ENCODE measurements at places on chromosomes 7 and 10.

- DNase-seq = no peak
These were observed at the start of gene EBF3 for GRCh38 chr10:129963641-129964501. Gene EBF3 (minus strand): TSS chr10:129964274. CDS start chr10:129963768, 506 bp downstream.

GRCh38 chr7:80708123-80708522, 69.7 kb downstream of the CD36 start:
- DNase-seq = no peak

GRCh38 chr7:111982133-111982532, 224.1 kb downstream of the DOCK4 start:
- DNase-seq = no peak

GRCh38 chr10:85995791-85996190, 370.8 kb downstream of the GRID1 start:
- no peak for DNase-seq

- DNase-seq = no peak
These were observed 144.9 kb downstream of the PAXIP1 start for GRCh38 chr7:154857728-154858681.

- DNase-seq = no peak
These were observed 27.8 kb downstream of the CDHR3 start for GRCh38 chr7:105990727-105991453.

GRCh38 chr10:108462005-108462404, 1297.5 kb upstream of the SORCS1 start:
- DNase-seq = no peak

GRCh38 chr10:71636588-71636987, 83.0 kb downstream of the C10orf105 start:
- DNase-seq = no peak

DNA sequence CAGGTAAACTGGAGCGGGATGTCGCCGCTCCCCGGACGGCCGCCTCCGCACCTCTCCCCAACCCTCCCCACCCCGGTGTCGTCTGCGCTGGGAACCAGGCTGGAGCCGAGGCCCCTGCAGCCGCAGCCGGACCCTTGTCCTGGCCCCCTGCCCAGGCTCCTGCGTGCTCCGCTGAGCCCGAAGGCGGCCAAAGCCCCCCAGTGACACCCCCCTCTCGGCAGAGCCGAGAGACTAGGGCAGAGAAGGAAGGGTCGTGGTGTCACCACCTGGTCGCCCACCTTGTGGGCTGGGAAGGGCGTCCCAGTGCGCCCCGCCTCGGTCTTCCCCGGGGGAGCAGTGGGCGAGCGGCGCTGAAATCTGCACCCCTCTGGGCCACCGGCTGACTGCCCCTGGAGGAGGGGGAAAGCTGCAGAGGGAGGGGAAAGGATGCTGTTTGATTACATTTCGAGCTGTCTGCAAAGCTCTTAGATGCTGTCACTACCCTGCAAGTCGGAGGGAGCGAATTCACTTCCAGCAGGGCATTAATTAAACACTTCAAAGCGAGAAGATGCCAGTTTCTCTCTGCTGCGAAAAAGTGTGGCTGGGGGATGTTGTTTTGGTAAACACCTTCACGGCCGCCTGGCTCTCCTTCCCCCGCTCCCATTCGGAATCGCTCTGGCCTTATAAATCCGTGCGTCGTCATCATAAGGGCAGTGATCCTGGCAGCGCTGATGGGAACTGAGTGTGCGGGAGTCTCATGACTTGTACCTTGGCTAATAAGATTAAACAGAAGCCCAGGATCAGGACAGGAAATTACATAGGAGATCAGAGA, 622 bp downstream of the DYNC1I1 start:
- no peak for DNase-seq

GRCh38 chr10:34742456-34742855, 72.6 kb downstream of the PARD3 start:
- no peak for DNase-seq

DNA sequence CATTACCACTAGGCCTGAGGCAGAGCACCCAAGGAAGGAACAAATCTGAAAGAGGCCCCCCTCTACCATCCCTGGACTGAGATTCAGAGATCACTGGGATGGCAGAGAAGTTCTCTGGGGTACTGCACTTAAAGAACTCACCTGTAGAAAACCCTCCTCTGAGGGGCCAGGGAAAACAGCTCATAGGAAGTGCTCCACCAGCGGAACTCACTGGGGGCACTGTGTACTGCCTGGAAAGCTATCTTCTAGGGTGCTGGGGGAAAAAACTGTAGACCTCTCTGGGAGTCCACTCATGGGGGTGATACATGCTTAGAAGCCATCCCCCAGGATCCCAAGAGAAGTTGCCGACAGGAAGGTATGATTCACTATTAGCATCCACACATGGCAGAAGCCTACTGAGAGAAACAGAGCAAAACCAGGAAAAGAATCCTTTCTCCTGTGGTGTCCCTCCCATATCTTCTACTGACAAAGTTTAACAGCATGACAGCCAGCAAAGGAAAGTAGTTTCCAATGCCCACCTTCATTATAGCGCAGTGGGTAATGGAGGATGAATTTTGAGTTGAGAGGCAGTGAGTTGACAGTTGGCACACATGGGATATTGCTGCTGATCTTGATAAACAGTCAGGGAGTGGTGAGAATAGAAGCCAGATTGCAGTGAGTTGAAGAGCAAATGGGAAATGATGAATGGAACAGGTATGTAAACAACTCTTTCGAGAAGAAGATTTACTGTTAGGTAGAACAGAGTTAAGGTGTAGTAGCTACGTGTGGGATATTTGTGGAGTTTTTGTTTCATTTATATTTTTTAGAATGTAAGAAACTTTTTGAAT, 20.9 kb downstream of the ANKIB1 start:
- no peak for DNase-seq

GRCh38 chr7:69219381-69219780, 378.9 kb upstream of the AUTS2 start:
- no peak for DNase-seq

DNA sequence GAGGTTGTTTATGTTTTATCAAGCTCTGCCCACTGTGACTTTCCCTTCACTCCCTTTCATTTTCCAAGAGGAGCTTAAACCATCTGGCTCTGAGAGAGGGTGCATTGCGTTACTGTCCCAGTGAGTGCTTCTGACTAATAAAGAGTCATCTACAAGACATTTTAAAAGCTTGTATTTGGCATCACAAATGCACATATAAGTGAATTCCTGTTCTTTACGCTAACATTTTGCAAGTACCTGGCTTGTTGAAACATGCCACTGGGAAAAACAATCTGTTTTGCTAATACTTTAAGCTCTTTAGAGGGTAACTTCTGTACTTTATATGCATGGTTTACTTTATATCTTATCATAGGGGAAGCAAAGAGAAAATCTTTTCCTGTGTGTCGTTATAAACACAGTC, 534.6 kb upstream of the POM121L12 start:
- no peak for DNase-seq

- DNase-seq = no peak
These were observed 38.3 kb downstream of the EPHB4 start for GRCh38 chr7:100789055-100789454.

- peak; percentile 7 for DNase-seq
These were observed 238.0 kb upstream of the INHBA start for GRCh38 chr7:41940760-41941343.

GRCh38 chr7:151366880-151367222, 25.2 kb downstream of the NUB1 start:
- no peak for DNase-seq

- DNase-seq = no peak
These were observed 82.7 kb upstream of the WIPF3 start for GRCh38 chr7:29723599-29723998.

DNA sequence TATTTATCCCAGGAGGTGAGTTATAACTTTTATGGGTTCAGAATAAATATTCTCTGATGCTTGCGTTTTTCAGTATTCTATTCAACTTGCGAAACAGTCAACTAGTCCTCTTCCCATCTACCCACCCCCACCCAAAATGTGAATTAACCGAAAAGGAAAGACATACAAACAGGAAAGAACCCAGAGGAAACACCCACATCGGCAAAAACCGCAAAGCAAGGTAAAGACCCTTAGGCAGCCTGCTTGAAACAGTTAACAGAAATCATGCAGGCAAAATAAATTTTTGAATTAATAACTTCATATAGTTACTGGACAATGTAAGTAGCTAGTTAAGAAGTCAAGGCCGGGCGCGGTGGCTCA, 5.4 kb downstream of the ZC3HAV1 start:
- no peak for DNase-seq

DNA sequence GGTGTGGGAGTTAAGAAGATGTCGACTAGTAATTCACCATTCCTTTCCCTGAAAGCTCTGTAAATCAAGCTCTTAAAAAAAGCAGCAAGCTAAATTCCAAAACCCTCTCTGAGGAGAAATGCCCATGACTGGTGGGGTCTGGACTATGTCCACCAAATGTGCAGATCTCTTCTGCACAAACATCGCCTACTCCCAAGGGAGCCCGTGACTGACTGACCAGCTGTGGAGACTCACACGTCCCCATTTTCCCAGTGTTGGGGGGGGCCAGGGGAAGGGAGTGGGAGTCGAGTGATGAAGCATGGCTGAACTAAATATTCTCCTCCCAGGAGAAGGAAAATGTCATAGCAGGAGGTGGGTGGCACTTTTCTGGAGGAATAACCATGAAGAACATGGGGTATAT, 164.1 kb upstream of the HPS1 start:
- DNase-seq = no peak

GRCh38 chr10:79459243-79459642, 13.8 kb upstream of the ZCCHC24 start:
- no peak for DNase-seq

- no peak for DNase-seq
These were observed 10.1 kb downstream of the SLC25A16 start for GRCh38 chr10:68517188-68517587.

- no peak for DNase-seq
These were observed 59.2 kb upstream of the KCNIP2 start for GRCh38 chr10:101902820-101903145.

- no peak for DNase-seq
These were observed 225.3 kb upstream of the RHOBTB1 start for GRCh38 chr10:61169294-61169693.

DNA sequence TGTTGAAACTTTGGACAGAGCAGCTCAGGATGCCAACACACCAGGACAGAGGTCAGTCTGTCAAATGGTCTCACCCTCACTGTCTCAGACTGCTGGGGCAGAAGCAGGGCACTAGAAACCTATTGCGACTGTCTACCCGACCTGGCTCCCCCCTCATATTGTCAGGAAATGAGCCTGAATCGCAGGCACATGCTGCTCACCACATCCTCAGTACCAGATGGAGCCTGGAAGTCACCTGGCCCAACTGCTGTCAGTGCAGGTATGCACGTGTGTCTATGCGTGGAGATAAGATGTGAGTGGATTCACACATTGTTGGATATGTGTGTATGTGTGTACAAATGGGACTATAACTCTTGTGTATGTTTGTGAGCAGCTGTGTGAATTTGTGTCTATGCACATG, 3.2 kb upstream of the CDHR1 start:
- no peak for DNase-seq

DNA sequence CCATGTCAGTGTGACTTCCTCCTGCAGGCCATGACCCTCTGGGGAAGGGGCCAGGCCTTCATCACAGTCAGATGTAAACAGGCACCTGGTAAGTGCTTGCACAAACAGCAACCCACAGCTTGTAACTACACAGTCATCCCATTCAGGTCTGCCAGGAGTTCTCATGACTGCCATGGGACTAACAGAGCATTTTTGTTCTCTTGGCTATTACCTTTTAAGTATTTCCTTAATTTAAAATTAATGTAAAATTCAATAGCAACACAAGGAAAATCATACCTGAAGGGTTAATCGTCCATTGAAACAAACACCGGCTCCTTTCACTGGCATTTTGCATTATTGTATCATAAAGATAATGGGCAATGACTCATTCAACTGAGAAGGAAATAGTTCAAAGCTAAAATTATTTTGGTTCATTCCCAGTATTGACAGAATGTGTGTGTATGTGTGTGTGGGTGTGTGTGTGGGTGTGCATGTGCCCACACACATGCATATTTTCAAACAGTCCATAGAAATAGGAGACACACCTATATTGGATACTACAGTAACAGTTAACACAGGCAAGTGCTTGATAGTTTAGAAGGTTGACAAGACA, 307.9 kb downstream of the WDR11 start:
- no peak for DNase-seq

DNA sequence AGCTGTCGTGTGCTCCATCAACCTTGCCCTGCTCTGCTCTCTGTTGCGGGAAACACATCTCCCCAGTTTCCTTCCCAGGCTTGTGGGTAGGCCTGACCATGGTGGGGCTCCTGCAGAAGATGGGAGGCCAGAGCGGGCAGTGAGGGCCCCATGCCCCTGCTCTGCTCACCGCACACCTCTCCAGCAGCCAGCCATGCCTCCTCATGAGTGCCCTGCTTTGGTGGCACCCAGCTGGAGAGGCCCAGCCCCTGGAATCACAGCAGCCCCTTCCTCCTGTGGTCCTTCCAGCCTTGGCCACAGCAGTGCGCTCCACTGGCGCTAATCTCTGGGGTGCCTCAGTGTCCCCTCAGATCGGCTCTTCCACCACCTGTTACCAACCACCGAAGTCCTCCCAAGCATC, 4.2 kb upstream of the OPN4 start:
- no peak for DNase-seq

DNA sequence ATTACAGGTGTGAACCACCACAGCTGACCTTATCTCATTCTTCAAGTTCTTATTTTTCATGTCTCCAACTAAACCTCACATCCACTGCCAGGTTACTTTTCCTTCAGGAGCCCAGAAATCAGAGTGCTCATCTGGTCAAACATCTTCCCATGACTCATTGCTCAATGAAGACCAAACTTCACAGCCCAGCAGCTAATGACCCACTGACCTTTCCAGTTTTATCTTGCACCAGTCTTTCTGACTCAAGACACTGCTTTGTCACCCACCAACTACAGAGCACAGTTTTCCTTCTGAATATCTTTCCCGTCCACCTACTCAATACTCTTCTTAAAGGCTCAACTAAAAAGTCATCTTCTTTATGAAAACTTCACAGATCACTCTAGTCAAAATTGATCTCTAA, 245.1 kb downstream of the CHCHD3 start:
- no peak for DNase-seq

DNA sequence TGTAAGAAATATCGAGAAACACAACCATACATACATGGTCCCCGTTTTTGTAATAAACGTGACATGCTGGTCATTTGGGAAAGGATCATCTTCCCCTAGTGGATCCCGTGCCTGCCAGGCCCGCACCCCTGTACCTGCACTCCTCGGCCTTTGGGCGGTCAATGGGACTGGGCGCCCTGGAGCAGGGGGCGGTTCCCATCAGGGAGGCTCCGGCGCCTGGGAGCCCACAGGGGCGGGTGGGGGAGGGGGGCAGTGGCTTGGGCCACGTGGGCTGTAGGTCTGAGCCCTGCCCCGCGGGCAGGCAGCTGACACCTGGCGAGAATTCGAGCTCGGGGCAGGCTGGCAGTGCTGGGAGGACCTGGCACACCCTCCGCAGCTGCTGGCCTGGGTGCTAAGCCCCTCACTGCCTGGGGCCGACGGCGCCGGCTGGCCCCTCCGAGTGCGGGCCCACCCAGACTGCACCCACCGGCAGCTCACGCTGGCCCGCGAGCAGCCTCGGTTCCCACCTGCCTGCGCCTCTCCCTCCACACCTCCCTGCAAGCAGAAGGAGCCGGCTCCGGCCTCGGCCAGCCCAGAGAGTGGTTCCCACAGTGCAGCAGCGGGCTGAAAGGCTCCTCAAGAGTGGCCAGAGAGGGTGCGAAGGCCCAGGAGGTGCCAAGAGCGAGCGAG, 361.6 kb upstream of the GRM3 start:
- DNase-seq = no peak

Measured in stimulated activated CD8-positive, alpha-beta memory T cell treated with anti-CD3 and anti-CD28 coated beads, Interleukin-7, amount 100 ng/mL, for 1 hour (primary cell).